ENCODE measurements at places on chromosomes 12 and 14.

GRCh38 chr14:61042220-61042619 is 61.2 kb downstream of the SLC38A6 start:
- DNase-seq, result no peak

DNA sequence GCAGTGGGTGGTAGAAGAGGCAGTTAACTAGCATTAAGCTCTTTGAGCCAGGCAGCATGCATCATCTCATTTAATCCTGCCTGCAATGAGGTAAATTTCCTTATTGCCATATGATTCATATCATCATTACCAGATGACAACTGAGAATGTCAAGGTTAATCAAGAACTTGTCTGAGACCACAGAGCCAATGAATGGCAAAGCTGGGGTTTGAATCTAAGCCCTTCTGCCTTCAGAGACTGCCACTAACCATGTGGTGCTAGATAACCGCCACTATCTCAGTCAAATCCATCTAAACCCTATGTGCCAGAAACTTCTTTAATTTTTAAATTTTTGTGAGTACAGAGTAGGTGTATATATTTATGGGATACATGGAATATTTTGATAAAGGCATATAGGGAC is 77.8 kb upstream of the GRIP1 start:
- no peak for DNase-seq

- DNase-seq, result no peak
Measured at GRCh38 chr12:66653796-66654195, 25.1 kb downstream of the GRIP1 start.

DNA sequence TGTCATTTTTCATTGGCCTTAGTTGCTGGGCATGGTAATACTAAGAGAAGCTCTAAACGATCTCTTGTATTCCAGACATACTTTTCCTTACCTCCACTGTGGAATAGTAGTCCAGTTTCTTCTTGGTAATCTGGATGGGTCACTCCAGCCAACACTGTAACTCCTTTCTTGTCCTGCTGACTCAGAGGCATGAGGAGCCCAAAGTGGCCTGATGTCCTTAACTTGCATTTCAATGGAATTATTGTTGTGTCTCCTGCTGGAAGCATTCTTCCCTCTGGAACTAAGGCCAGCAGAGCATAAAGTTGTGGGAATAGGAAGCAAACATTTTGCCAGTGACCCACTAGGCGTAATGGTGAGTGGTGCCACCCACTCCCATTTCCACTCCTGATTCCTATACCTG is 33.1 kb downstream of the DAAM1 start:
- DNase-seq, result no peak

DNA sequence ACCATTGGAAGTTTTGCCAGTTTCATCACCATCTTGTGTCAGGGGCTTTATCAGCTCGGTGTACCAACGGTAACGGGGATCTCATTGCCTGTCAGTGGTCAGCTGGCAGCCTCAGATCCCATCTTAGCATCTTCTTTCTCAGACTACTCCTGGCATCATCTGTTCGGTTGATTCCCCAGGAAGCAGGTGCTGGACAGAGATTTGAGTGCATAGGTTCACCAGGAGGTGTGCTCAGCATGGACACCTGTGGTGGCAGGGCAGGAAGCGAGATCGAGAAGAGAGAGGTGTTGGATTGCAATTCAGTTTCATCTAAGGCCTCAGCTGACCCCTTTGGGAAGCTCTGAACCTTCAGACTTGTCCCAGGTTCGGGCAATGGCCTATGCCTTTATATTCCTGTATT is 76.0 kb downstream of the C12orf75 start:
- DNase-seq, result no peak

DNA sequence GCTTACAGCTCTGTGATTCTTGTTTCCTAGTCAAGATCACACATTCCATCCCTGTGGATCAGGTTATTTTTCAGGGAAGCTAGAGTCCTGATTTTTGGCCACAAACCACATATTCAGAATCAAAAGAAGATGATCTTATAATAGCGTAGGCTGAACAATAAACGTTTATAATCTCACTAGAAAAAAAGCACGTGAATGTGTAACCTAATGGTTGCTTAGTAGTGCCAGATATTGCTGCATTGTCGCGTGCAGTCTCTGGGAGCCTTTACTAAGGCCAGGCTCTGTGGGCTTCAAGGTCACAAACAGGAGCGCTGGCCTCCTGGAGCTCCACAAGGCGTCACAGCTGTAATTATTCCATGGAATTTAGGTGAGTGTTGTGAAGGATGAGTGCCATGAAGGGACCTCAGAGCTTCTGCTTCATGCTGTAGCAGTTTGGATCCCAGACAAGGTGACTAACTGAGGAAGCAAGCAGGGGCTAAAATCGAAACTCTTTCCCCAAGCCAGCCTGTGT is 17.4 kb downstream of the CDKN1B start:
- DNase-seq, result no peak

GRCh38 chr14:77303417-77304156 is 17.1 kb downstream of the POMT2 start:
- peak; percentile 83 for DNase-seq

DNA sequence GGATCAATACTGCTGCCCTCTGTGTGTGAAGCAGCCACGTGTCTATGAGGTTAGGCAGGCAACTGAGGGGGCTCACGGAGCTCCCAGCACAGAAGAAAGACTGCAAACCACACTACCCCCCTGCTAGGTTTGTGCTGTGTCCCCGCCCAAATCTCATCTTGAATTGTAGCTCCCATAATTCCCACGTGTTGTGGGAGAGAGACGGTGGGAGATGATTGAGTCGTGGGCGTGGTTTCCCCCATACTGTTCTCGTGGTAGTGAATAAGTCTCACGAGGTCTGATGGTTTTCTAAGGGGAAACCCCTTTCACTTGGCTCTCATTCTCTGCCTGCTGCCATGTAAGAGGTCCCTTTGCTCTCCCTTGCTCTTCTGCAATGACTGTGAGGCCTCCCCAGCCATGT is 68.6 kb downstream of the ACTN1 start:
- no peak for DNase-seq

- no peak for DNase-seq
Measured at GRCh38 chr12:129215556-129215955, 362.3 kb downstream of the GLT1D1 start.

- DNase-seq, result no peak
Measured at GRCh38 chr12:92185052-92185451, 39.4 kb upstream of the BTG1 start.

GRCh38 chr14:90062822-90063539 is 1.2 kb downstream of the KCNK13 start:
- DNase-seq, result no peak

- DNase-seq, result no peak
Measured at GRCh38 chr12:22160396-22161003, 114.5 kb downstream of the CMAS start.

- no peak for DNase-seq
Measured at GRCh38 chr12:41683023-41683422, 461.7 kb downstream of the GXYLT1 start.

DNA sequence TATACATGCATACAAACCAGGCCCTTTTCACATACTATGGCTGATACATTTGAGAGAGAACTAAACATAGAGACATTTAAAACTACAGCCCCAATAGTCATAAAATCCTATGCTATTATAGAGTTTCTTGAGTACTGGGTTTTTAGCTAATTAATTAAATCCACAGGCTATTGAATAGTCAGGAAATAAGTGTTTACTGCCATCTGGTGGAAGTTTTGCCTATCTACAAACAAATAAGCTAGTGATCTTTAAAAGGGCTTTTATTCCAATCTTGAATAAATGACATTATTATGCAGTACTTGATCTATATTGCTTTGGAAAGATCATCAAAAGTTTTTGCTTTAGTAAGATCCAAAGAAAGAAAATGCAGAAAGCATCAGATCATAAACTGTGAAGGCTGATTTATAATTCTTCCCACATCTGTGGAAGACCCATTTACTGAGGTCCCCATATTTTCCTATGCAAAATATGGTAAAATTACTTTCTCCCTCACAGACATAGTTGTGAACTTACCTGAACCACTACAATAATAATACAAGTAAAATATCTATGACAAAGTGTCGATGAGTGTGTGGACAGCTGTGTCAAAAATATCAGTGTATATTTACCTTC is 131.3 kb downstream of the ITPR2 start:
- peak; percentile 20 for DNase-seq

DNA sequence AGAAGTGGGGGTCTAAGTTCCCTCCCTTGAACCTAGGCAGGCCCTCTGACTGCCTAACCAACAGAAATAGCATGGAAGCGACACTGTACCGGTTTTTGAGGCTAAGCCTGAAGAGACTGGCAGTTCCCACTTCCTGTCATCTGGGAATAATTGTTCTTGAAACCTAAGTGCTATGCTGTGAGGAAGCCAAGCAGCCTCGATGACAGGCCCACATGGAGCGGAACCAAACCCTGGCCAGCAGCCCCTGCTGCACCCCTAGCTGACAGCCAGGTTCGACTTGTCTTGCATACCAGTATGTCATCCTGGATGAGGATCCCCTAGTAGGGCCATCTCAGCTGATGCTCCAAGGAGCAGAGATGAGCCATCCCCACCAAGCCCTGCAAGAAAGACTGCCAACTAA is 6.4 kb upstream of the GPR68 start:
- no peak for DNase-seq

DNA sequence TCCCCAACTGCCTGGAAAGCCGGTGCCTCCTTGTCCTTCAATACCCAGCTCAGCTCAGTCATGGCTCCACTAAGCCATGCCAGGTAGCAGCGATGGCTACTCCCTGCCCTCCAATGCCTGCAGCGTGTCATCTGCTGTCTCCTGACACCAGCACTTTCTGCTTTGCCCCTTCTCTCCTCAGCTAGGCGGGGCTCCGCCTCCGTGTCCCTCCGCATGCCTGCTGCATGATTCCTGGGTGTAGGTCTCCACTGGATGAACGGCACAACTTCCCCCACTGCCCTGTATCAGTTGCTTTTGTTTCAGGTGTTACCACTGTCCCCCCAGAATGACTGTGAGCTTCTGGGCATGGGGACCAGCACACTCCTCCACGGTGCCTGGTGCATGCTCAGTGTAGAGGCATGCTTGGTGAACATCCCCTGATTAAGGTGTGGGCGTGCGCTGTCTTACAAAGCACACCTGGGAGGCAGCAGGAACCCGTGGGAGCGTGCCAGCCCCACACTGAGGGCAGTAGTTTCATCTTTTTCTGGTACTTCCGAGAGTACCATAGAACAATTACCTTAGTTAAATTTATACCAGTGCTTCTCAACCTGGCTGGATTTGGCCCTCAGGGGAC is 179.4 kb upstream of the PRMT8 start:
- no peak for DNase-seq

DNA sequence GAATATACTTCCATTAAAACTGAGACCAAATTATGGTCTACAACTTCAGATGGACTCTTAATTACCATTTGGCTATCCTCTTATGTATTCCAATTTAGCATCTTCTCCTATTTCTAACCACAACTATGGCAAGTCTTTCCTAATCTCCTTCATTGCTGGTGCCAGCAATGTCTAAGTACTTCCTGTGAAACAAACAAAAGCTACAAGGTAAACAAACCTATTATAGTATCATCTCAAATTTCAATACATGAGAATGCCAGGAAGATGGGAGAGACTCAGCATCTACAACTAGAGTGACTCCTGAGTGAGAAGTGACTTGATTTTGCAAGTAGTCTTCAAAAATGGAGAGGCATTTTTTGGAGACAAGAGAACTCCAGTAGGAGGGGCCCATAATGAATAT is 202.9 kb upstream of the ATXN7L3B start:
- DNase-seq, result no peak

DNA sequence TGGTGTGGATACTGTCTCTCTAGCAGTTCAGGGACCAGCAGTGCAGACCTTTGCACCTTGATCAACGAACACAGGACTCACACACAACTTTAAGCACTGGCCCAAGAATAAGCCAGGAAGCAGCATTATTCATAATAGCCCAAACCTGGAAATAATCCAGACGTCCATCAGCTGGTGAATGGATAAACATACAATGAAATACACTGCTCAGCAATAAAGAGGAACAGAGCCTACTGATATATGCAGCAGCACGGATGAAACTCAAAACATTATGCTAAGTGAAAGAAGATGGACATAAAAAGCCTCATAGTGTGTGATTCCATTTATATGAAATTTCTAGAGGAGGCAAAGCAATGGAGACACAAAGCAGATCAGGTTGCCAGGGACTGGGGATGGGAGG is 303.9 kb upstream of the FKBP4 start:
- DNase-seq, result no peak

DNA sequence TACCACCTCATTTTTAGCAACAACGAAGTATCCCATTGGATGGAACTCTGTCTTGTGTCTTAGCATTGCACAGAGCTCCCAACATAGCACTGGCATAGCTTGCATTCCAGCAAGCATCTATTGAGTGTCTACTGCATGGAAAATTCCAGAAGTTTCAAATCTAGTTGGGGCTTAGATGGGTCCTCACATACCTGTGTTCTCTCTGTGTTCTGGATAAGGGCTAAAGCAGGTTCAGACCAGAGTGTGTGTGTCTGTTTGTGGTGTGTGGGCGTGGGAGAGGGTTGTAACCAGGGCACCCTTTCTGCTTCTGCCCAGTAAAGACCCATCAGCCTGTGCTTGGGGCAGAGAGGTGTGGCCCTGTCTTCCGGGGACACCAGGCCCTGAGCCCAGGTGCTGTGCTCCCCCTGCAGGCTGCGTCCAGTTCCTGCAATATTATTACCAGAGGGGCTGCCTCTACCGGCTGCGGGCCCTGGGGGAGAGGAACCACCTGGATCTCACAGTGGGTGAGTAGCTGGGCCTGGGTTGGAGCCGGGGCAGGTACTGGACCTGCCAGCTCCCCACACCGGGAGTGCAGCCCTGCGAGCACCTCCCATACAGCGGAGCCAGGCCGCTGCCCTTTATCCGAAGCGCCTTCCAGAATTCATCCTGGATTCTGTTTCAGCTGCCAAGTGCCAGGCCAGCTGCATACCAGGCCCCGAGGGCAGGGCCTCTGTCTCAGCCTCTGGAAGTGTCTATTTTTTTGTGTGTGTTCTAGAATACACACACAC is 20.3 kb downstream of the RHOF start:
- DNase-seq, result no peak

- no peak for DNase-seq
Measured at GRCh38 chr14:77862154-77862786, 62.4 kb downstream of the ADCK1 start.

- DNase-seq, result peak; percentile 63
Measured at GRCh38 chr12:121949648-121950397, 31.4 kb downstream of the CFAP251 start.

GRCh38 chr12:110917467-110917866 is 2.9 kb downstream of the MYL2 start:
- no peak for DNase-seq

DNA sequence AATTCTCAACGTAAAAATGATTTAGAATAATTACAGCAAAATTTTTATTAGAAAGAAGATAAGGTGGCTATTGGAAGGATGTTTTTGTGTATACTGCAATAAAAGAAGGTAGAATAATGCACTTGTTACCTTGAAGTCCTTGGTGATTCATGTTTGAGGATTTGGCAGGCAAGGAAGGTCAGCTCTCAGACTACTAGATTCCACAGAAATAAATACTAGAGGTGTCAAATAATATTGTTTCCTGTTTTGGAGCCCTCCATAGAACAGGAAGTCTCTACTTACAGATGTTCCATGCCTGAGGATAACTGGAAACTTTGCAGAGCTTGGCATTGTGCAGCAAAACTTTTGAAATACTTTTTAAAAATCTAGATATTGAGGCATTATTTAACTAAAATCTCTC is 284.3 kb upstream of the SYT1 start:
- DNase-seq, result no peak

Data from AG09309 (cell line).